ENCODE measurements at places on chromosomes 11 and 22. TPM values are rescaled to one million over a fixed set of nuclear protein-coding genes. Genes with fewer than 3 reads are reported as not detected.

DNA sequence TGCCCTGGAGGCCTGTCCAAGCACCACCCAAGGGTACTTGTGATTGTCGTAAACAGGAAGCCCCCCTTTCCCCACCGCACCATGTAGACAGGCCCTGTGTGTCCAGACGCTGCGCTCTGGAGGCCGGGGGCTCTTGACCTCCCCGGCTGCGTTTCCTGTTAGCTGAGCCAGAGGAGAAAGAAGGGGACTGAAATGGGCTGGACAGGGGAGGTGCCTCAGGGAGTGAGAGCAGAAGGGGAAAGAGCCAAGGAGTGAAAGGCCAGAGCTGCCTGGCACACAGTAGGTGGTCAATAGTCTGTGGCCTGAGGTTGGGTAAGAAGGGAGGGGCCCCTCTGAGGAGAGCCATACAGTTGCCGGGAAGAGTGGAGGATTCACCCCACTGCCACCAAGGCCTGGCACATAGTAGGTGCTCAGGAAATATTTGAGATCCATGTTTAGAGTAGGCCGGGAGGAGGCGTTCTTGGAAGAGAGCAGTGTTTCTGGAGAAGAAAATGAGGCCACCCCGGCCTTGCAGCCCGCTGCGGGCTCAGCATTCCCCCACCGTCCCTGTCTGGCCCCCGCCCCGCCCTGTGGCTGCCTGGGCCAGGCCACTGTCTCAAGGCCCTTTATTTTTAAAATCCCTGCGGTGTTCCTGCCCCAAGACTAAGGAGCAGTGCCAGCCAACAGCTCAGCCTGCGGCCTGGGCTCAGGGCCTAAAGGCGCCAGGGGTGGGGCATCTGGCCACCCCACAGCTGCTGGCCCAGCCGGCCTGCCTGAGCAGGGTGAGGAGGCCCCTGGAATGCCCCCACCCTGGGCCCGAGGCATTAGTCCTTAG, 13.6 kb upstream of the CDC42EP1 start:
- DNase-seq: no peak

- DNase-seq: no peak
These were observed 455.0 kb downstream of the BRD1 start for GRCh38 chr22:49372530-49373288.

Gene FLRT1
- 1.5 TPM for polyA plus RNA-seq

GRCh38 chr11:134882671-134883297, 470.7 kb upstream of the B3GAT1 start:
- DNase-seq: no peak

- DNase-seq: no peak
These were observed 23.4 kb upstream of the WNT7B start for GRCh38 chr22:46000081-46001027.

DNA sequence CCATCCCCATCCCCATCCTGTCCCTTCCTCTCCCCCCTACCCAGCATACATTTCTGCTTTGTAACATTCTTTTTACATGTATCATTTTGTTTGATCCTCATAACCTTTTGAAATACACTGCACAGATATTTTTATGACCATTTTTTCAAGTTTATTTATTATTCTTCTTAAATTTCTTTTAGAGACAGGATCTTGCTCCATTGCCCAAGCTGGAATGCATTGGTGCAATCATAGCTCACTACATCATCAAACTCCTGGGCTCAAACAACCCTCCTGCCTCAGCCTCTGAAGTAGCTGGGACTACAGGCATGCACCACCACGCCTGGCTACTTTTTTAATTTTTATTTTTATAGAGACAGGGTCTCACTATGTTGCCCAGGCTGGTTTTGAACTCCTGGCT, 99.4 kb upstream of the AKIP1 start:
- DNase-seq: no peak

DNA sequence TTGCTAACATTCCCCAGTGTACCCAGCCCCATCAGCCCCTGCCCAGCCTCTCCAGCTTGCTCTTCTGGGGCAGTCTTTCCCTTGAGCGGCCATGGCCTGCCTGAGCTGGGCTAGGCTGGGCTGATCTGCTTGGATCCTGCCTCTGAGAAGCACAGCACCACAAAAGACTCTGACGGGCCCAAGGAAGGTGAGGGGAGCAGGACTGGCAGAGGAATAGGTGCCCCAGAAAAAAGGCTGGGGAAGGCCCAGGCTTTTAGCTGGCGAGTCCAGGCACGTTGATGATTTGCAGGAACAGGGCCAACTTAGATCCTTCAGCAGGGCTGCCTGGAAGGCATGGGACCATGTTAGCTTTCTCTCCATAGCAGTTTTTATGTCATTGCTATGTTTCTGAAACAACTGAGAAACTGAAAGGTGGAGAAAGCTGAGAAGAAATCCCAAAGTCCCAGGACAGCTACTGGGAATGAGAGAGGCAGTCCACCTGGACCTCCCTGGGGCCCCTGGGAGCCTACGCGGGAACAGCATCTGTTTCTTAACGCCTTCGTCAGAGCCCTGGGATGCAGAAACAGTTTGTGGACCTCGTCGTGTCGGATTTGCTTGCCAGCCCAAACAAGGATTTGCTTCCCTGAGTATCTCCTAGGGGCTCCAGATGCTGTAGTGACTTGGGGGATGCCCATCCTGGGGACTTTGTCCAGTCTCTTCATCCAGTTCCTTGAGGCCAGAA, 24.4 kb upstream of the FXYD6 start:
- DNase-seq: no peak

DNA sequence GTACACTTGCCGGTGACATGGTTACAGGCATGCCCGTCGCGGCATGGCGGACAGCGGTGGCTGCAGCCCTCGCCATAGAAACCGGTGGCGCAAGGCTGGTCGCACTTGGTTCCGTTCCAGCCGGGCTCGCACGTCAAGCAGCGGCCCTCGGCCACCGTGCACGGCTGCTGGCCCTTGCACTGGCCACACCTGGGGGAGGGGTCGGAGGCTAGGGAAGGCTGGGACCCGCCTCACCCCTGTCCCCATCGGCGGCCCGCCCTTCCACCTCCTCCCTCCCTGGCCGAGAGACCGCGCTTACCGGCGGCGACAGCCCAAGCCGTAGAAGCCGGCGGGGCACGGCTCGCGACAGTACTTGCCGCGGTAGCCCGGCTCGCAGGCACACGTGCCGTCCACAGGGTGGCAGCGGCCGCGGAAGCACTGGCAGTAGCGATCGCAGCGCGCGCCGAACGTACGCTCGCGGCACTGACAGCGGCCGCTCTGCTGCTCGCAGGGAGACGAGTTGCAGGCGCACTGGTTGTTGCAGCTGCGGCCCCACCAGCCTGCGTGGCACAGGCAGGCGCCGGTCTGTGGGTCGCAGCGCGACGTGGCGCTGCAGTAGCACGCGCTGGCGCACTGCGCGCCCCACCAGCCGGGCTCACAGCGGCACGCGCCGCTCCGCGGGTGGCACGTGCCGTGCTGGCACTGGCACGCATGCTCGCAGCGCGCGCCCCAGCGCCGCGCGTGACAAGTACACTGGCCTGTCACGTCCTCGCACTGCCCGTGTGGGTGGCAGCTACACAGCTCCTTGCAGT, 6.7 kb downstream of the SCARF2 start:
- DNase-seq: peak; percentile 71

GRCh38 chr22:36493690-36494110, 12.3 kb upstream of the TXN2 start:
- no peak for DNase-seq

DNA sequence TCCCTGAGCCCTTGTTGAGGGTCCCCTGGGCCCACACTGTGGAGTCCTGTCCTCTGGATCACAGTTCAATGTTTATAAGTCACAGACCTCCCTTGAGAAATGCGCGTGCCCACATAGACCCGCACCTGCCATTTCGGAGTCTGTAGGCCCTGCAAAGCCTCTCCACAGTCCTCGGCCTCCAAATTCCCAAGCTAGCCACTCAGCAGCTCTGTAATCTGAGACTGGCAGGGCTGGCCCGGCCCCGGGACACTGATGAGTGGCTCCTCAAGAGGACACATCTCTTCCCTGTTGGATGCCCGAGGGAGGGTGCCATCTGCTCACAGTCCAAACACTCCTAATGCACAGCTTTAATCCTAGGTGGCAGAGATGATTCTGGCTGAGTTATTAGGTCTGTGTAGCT, 39.1 kb downstream of the B3GAT1 start:
- DNase-seq: peak; percentile 29

- DNase-seq: no peak
These were observed 17.9 kb upstream of the FGF19 start for GRCh38 chr11:69721745-69722144.

Gene SNX32
- polyA plus RNA-seq: 0.43 TPM

Gene HEPN1
- not detected for polyA plus RNA-seq

- no peak for DNase-seq
These were observed 55.4 kb upstream of the PLET1 start for GRCh38 chr11:112315861-112316739.

- DNase-seq: no peak
These were observed 4.0 kb upstream of the CDKN1C start for GRCh38 chr11:2889362-2890273.

DNA sequence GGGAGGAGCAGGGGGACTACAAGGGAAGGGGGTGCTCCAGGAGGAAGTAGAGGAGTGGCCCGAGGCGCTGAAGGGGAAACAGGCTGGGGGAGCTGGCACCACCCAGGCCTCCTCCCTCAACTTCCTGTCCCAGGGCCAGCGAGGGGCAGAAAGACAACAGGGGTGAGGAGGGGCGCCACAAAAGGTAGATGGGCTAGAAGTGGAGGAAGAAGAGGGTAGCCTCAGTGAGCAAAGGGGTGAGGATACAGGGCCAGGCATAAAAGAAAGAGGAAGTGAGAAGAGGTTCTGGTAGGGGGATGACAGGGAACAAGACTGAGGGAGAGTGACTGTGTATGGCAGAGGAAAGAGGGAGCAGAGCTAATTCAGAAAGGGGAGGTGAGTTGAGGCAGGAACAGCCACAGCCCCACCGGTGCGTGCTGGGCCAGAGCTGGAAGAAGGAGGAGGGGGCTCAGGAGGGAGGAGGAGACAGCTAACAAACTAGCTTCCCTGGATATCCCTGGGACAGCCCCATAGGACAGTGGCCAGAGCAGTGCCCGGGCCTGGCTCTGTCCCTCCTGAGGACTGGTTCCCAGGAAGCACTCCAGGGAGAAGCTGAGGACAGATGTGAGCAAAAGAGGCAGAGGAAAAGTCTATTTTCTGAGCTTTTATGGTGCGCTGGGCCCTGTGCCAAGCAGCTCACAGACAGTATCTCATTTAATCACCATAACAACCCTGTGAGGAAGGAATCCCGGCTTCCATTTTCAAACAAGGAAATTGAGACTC, 8.5 kb downstream of the DCHS1 start:
- peak; percentile 68 for DNase-seq

Gene TCF20
- 6.1 TPM for polyA plus RNA-seq

Gene KRTAP5-2
- polyA plus RNA-seq: not detected

DNA sequence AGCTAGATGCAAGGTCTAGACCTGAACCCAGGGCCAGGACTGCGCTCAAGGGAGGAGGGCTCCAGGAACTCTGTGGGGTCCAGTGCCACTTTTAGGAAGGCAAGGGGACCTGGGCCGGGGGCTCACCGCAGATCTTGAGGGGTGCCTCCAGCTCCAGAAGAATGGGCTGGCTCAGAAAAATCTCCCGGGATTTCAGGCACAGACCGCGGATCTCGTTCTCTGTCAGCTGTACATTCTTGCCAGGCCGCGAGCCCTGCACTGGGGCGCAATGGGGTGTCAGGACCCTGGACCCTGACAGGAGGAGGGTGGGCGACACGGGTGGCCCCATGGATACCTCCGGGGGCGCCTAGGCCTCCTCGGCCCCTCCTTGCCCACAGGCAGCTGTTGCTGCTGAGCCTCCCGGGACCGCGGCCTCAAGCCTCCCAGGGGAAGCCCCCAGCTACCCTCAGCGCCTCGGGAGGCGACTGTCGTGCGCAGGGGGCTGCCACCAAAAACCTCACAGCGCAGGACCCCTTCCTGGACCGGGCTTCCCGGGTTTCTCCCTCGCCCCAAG, 640 bp downstream of the PPP1CA start:
- DNase-seq: no peak

GRCh38 chr11:126898802-126899201, 101.8 kb downstream of the KIRREL3 start:
- no peak for DNase-seq

DNA sequence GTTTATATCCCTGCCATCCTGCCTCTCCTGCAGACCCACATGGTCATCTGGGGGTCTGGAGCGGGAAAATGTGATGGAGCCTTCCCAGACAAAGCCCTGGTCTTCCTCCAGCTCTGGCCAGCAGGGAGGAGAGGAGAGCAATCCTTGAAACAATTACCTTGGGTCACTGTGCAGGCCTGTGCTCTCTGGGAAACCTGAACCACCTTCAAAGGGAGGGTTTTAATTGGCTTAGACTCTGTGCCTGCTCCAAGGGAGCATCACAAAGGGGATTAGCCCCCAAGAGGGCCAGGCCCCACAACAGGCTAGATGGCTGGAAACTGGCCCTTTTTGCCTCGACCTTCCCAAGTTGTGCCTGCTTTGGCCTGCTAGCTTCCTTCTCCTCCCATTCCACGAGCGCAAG, 351.9 kb downstream of the TENM4 start:
- DNase-seq: no peak

Gene F2
- polyA plus RNA-seq: not detected

DNA sequence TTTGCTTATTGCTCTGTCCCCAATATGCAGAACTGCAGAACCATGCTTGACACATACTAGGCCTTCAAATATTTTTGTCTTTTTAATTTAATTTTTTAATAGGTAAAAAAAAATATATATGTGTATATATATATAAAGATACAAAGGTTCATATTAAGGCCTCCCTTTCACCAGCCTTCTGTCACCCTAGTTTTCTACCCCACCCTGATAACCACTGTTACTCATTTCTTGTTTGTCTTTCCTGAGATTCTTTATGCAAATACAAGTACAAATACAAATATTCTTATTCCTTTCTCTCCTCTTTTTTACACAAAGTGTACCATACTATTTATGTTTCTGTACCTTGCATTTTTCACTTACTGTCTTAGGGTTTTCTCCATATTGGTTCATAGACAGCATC, 43.0 kb downstream of the UVRAG start:
- no peak for DNase-seq

DNA sequence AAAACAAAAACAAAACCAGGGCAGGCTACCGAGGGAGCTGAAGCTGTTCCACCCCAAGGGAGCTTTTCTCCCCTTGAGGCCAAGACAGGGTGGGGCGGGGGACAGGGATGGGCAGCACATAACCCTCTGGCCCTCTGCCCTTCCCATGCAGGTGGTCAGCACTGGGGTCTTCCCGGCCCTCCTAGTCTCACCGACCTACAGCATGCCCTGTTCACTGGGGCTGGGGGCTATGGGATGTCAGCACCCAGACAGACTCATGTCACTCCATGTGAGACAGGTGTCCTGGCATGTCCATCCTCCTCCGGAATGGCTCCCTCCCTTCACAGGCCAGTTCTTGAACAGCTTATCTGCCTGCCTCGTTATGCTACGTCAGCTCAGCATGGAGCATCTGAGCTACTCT, 51.7 kb downstream of the DSCAML1 start:
- no peak for DNase-seq
